ENCODE measurements at places on chromosomes 7 and 10. TPM values are rescaled to one million over a fixed set of nuclear protein-coding genes. Genes with fewer than 3 reads are reported as not detected.

DNA sequence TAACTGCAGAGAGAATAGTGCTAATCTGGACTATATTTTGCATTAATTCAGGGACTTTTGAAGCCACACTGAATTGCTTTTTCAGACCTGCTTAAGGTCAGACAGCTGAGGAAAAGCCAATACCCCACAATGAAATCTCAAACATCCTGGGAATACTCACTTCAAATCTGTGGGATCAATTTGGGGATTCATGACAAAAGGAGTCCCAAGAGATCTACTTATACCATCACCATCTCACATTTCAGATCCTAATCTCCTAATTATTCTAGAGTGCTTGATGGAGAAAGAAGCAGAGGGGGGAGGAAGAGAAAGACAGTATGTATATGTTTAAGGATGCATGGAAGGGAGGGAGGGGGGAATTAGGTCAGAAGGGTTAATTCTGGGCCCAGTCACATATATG lies 202.2 kb downstream of the CACNA2D1 start:
- DNase-seq: no peak

The NEUROG3 gene
- total RNA-seq: not detected

The EXOSC1 gene
- total RNA-seq: 17.5 TPM

DNA sequence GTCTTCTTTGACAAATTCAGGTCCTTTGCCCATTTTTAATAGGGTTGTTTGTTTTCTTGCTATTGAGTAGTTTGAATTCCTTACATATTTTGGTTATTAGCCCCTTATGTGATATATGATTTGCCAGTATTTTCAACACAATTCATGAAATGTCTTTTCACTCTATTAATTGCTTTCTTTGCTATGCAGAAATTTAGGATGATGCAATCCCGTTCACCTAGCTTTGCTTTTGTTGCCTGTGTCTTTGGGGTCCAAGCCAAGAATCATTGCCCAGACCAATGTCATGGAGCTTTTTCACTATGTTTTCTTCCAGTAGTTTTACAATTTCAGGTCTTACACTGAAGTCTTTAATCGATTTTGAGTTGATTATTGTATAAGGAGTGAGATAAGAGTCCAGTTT lies 154.5 kb downstream of the PAXIP1 start:
- DNase-seq: no peak

DNA sequence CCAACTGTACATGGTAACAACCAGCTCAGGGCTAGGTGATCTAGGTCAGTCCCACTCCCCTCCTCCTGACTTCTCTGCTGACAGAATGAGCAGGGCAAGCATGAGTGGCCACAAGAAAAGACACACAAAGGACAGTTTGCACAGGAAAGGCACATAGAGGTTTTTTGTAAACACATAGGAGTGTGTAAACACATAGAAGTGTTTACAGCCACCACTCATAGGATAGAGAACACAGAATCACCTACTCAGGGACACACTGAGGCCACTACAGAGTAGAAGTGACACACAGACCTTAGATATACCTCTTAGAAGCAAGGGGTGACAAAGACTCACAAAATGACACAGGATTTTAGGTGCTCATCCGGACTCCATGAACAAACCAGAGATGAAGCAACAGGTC lies 19.0 kb downstream of the NUDCD3 start:
- DNase-seq: no peak

GRCh38 chr10:88205842-88206446 lies 342.5 kb downstream of the PTEN start:
- DNase-seq: no peak

DNA sequence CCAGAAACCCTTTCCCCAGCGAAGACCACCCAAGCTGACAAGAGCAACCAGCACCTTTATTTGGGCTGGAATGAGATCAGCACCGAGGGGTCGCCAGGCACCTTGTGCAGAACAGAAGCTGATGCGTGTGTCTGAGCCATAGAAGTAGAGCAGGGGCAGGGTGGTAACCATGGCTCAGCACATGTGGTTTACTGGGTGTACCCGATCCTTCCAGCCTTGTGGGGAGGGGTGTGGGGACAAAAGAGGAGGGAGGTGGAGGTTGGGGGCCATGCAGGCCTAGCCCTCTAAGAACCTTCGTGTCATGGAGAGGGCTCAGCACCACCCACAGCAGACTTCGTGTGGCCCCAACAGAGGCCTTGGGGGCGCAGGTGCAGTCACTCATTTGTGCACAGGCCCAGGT lies 84.0 kb upstream of the GTF2I start:
- DNase-seq: no peak

- DNase-seq: no peak
Observed at GRCh38 chr10:63780101-63780500, 258.9 kb downstream of the REEP3 start.

DNA sequence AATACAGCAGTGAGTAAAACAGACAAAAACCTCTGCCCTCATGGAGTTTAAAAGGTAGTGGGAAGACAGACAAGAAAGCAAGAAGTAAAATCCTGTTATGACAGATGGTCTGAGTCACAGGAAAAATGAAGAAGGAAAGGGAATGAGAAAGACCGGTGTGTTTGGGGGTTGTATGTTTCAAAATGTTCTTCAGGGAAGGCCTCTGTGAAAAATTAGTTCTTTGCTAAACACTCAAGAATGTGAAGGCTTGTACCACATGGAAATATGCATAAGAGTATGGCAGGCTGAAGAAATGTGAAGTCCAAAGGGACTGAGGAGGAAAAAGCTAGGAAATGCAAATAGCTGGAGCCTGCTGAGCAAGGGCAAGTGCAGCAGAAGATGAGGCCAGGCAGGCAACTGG lies 315.9 kb upstream of the SEMA3A start:
- no peak for DNase-seq

GRCh38 chr7:76151932-76152331 lies 49.8 kb upstream of the SRRM3 start:
- DNase-seq: no peak

DNA sequence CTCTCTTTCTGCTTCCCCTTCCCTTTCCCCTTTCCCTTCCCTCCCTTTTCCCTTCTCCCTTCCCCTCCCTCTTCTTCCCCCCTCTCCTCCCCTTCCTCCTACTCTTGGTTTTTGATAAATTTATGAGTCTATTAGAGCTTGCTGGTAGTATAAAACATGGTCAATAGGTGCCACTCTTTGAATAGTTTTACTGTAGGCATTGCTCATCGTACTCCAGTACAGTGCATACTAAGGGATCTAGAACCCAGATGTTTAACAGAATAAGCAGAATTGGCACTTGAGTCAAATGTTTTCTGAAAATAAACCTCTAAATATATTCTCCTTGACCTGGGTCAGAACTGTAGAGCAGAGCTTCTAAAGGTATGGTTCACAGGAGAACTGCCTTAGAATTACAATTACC lies 126.7 kb downstream of the SORCS3 start:
- DNase-seq: no peak

GRCh38 chr10:132351611-132352010 lies 19.6 kb downstream of the LRRC27 start:
- no peak for DNase-seq

The GCK gene
- 0.96 TPM for total RNA-seq

The ANKRD61 gene
- not detected for total RNA-seq

GRCh38 chr7:36062154-36062815 lies 90.8 kb upstream of the EEPD1 start:
- DNase-seq: no peak

The SGPL1 gene
- total RNA-seq: 58.7 TPM

DNA sequence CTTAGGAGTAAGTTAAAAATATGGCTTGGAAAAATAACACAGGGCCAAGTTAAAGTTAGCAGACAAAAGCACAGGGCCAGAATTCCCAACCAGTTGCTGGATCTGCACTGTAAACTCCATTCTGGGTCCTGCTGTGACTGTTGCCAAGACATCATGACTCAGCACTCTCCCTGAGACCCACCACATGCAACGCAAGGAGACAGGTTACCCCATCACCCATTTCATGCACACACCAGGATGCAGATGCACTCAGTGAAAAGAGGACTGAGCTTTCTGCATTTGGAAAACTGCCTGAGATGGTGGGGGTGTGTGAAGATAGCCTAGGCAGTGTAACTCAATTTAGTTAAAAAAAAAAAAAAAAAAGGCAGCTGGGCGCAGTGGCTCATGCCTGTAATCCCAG lies 97.6 kb upstream of the ZNF438 start:
- DNase-seq: peak; percentile 17

GRCh38 chr10:77586719-77587415 lies 50.7 kb downstream of the KCNMA1 start:
- peak; percentile 57 for DNase-seq

GRCh38 chr7:140990193-140990962 lies 24.4 kb downstream of the MRPS33 start:
- no peak for DNase-seq

- peak; percentile 23 for DNase-seq
Observed at GRCh38 chr7:30070052-30070451, 41.8 kb downstream of the PLEKHA8 start.

DNA sequence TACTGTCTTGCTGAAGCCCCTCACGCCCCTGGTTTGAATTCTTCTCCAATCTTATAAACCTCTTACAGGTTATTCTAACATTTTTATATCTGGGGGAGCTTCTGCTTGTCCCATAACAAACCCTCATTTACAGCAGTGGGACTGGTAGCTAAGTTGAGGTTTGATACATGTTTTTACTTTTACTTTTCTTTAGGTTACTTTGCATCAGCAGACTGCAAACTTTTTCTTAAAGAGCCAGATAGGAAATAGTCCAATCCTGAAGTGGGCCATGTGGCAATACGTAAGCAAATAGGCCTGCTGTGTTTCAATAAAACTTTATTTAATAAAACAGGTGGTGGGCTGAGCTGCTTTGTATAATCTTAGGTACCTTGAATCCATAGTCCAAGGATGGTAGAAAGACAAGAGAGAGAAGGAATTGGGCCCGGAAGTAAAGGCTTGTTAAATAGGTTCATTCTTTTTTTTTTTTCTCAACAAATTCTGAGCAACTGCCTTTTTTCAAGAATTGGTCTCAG lies 27.3 kb downstream of the RAB18 start:
- no peak for DNase-seq

DNA sequence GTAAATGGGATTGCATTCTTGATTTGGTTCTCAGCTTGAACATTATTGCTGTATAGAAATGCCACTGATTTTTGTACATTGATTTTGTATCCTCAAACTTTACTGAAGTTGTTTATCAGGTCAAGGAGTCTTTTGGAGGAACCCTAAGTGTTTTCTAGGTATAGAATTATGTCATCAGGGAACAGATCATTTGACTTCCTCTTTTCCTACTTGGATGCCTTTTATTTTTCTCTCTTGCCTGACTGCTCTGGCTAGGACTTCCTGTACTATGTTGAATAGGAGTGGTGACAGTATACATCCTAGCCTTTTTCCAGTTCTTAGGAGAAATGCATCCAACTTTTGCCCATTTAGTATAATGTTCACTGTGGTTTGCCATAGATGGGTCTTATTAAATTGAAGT lies 48.8 kb downstream of the ANXA8 start:
- DNase-seq: no peak

DNA sequence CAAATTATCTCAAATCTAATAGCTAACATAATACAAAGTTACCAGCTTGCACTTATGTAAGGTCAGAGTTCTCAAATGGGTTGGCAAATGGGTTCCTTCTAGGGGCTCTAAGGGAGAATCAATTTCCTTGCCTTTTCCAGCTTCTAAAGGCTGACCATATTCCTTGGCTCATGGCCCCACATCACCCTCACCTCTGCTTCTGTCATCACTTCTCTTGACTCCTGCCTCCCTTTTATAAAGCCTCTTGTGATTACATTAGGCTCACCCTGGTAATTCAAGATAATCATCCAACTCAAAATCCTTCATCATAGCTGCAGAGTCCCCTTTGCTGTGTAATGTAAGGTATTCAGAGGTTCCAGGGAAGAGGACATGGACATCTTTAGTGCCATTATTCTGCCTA lies 42.1 kb downstream of the CHN2 start:
- DNase-seq: no peak

GRCh38 chr10:21944727-21945386 lies 58.7 kb downstream of the DNAJC1 start:
- DNase-seq: no peak

DNA sequence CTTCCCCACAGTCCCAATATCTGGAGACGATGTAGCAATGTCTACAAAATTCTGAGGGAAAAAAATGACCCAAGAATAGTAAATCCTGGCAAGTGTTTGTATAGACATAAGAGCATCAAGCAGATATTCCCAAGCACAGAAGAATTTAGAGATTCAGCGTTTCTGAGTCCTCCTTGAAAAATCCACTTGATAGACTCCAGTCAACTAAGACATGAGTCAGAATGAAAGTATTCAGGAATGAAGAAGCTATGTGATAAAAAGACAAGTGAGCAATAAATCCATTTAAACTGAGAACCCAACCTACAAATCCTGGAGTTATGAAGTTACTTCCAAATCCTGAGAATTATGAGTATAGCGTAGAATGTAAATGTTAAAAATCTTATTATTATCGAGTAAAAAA lies 86.1 kb upstream of the NPY start:
- no peak for DNase-seq
